ENCODE measurements at places on chromosomes 7 and 10.

DNA sequence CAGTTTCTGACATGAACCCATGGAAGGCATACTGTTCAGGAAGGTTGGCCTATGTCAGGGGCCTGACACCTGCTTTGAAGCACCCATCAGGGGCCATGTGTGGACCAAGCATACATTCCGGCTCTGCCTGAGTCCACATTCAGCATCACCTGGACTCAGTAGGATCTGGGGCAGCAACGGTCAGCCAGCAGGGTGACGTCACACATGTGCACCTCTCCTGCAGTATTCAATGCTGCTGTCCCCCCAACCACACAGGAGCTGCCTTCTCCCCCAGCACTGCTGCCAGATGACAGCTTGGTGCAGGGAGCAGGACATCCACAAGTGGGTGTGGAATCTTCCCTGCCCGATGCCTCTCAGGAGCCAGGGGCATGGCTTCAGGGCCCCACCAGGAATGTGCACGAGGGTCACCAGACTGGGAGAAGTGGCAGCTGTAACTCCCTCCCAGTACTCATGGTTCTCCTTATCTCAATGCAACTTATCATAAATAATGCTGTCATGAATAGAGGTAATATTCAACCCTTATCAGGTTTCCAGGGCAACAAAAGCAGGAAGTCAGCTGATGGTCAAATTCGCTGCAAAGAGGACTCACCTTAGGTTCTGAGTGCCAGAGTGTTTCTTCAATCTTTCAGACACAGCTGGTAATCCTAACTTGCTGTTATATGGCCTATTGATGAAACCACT, 292.9 kb downstream of the PAXIP1 start:
- DNase-seq, result no peak

DNA sequence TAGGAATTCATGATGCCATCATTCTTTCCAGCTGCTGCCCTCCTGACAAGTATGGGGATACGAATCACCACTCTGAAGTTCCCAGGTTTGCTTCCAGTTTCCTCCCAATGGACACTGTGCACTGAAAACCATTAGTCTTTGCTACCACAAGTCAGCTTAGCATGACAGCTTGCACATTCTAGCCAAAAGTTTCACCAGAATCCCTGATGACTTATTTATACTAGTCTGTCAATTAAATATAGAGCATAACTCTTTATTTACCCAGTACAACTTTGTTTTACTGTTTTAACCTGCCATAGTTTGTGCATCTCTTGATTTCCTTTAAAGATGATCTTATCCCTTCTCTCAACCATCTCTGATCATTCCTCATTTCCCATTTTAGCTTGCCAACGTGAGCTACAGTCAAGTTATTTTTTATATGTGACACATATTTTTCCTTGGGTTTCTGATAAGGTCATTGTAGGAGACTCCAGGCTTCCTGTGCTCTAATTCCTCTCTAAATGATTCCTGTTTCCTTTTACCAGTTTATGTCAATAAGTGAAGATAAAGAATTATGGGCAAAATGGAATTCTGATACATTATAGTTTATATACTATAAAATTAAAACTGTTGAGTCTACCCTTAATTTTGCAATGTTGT, 167.5 kb upstream of the MEOX2 start:
- DNase-seq, result no peak

- no peak for DNase-seq
These were observed 12.4 kb downstream of the CPA5 start for GRCh38 chr7:130356876-130357611.

- no peak for DNase-seq
These were observed 6.6 kb upstream of the ZNF32 start for GRCh38 chr10:43655311-43655710.

GRCh38 chr10:78579995-78580394, 488.8 kb upstream of the ZMIZ1 start:
- DNase-seq, result peak; percentile 0

DNA sequence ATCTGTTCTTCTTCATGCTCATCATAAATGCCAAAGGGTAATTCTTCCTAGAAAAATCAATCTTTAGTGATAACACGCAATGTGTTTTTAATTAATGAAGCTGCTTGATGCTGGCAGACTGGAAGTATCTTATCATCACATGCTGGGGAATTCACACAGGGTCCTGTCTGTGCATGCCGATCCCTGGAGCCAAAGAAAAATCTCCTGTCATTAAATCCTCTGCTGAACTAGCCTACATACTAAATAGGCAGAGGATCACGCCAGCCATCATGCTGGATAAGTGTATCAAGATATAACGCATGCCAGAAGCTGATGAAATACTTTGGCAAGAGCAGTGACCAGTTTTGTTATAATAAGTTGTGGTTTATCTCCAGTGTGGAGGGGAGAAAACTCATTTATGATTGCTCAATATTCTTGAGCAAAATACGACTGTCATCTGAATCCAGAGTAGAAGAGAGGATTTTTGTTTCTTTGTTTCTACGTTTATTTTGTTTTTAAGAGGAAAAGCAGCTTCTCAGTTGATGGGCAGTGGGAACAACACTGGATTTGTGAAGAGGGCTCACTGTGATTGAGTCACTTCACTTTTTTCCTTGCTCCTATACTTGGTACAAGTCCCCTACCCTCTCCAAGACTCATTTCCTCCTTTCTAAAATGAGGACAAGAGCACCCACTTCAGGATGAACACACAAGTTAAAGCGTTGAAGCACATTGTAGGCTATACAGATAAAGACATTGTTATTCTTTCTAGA, 649.1 kb downstream of the TNS3 start:
- DNase-seq, result no peak

DNA sequence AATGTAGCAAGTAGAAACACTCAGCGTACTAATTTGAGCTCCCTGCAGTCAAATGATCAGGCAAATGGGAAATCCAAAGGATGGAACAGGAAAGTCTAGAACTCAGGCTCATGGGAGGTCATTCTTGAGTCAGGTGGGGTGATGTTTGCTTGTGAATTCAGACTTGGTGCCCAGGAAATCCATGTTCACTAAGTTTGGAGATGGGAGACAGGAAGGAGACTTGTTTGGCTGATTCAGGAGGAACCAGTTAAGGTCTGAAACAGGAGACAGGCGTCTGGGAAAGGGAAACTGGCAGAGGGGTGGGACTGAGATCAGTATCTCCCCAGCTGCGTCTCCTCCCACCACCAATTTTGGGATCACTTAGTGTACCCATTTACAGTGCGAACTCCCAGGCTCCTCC, 38.4 kb upstream of the ZNF438 start:
- DNase-seq, result no peak

DNA sequence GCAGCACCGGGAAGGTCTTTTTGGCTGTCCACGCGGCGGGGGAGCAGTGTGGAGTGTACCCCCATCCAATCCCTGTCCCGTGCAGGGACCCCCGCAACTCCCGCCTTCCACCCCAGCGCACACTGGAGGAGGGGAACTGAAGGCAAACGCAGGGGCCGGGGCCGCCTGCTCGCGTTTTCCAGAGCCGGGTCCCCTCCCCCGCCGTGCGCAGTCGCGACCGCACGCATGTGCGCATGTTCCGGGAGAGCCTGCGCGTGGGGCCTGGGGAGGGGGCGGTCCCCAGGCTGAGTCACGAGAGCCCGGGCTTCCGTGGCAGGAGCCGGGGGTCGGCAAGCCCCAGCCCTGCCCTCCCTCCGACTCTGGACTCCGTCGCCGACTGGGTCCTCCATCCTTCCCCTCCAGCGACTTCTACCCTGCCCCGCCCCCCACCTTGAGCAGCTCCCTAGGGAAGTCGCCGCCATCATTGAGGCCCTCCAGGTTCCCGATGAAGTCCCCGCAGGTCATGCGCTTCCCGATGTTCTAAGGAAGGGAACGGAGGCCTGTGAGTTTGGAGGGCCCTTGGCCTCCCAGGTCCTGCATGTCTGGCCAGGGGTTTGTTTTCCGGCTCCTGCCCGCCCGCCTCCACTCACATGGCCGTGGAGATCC, 8.0 kb downstream of the PSD start:
- no peak for DNase-seq

DNA sequence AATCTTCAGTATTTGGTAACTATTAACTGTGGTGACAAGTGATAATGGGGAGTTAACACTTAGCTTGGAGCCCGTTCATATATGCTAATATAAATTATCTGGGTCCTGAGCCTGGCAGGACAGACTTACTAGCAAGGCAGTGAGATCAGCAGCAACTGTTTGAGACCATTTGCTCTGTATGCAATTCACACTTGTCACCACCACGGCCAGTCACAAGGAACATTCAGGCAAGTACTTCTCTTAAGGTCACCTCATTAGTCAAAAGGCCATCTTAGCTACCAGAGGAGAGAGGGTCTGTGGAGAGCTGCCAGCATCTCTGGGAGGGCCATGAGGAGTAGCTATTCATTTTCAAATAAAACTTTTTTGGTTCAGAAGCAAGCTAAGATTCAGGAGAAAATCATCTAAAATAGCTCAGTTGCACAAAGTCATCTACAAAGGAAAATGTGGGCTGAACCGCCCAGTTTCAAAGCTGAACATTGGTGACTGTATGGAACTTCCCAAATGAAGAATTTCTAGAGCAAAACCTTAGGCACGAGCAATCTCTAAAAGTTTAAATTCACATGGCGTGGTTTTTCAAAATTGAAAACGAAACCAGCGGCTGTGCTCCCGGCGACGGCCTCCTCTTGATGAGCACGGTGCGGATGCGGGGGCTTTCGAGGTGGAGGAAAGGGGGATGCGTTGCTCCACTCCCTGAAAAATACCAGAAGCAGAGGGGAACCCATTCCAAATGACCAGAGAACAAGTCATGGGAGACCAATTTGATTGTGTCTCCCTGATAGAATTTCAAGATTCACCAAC, 233.5 kb upstream of the MGMT start:
- no peak for DNase-seq

- DNase-seq, result peak; percentile 58
These were observed 32.5 kb upstream of the EPC1 start for GRCh38 chr10:32379318-32379949.

GRCh38 chr7:158783595-158783994, 45.7 kb downstream of the ESYT2 start:
- DNase-seq, result no peak

GRCh38 chr10:7410301-7410861, 453 bp downstream of the SFMBT2 start:
- no peak for DNase-seq

DNA sequence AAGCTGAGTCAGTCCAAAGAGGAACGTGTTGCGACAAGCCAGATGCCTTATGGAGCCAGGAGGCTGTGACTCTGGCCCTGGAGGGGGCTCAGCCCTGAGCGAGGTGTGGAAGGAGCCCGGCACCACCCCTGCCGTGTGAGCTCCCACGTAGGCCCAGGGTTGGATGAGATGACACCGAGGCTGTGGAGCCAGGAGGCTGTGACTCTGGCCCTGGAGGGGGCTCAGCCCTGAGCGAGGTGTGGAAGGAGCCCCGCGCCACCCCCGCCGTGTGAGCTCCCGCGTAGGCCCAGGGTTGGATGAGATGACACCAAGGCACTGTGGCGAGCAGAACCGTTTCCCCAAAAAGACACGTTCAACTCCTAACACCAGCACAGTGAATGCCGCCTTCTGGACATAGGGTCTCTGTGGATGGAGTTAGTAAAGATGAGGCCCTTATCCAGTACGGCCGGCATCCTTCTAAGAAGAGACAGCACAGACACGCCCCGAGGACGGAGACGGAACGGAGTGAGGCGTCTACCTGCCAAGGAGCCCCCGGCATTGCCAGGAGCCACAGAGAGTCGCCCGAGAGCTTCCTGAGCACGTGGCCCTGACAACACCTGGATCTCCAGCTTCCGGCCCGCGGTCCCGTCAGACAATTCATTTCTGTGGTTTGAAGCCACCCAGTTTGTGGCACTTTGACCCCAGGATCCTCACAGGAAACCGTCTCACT, 472.5 kb downstream of the DNAJB6 start:
- no peak for DNase-seq

GRCh38 chr10:69389827-69390490, 26.8 kb downstream of the TACR2 start:
- DNase-seq, result no peak

- no peak for DNase-seq
These were observed 133.9 kb downstream of the PCDH15 start for GRCh38 chr10:54667136-54667535.

- no peak for DNase-seq
These were observed 20.3 kb downstream of the MYOF start for GRCh38 chr10:93461807-93462178.

DNA sequence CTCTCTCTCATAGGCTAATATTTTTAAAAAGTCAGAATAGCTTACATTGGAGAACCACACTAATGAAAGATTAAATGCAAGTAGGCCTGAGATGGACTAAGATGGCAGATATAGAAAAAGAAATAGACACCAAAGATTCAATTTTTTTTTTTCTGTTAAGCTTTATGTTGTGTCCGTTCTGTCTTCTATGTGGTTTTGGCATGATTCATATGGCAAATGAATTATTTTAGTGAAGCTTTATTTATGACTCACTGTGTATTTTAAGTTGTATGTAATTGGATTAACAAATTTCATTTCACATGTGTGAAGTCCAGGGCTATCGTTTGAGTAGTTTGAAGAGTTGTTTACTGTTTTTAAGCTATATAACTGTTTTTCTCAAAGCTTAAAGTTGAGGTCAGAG, 214.8 kb downstream of the CAMK1D start:
- DNase-seq, result no peak

DNA sequence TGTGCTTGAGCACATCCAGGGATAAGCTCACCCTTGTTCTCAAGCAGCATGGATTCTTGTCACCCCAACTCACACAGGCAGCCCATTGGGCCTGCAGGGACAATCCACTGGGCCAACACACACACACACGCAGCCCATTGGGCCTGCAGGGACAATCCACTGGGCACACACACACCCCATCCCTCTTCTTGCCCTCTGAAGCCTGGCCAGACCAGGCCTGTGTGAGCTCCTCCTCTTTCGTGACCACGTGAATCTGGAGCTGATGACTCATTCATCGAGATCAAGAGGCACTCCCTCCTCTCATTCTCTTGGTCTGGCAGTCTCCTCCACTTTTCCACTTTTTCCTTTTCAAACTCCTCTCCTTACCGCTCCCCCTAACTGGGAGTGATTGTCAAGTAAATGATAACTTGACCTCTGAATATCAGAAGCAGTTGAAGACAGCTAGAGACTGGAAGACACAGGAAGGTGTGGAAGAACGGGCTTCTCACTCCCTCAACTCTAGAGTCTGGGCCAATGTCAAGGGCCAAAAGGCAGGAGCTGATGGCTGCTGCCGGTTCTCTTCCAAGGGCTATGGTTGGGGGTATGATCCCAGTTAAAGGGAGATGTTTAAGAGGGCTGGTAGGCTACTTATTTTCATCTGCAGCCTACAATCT, 89.7 kb downstream of the HIPK2 start:
- DNase-seq, result no peak

DNA sequence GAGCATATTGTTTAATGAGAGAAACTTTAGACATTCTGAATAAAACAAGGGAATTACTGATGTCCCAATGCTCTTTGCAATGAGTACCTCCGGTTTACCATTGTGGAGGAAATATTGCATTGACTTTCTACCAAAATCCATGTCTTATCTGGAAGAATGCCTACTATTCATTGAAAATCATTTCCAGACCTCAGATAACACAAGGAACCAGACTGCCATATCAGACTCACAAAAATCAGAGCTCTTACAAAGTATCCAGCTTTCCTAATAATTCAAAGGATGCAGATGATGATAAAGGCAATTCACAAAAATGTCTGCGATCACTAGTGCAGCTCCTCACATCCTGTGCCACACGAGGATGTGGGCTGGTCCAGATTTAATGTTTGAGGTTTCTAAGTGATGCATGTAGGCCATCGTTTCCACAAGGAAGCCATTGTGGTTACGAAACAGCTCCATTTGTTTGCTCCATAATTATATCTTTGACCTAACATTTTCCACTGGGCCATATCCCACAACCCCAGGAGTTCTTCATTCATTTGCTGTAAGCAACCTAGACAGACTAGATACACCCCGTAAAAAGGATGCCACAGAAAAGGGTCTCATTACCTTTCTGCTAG, 831.1 kb upstream of the C7orf33 start:
- no peak for DNase-seq

GRCh38 chr7:55099066-55099820, 80.4 kb downstream of the EGFR start:
- no peak for DNase-seq

Measured in NCI-H1417 treated with DMSO at 0.1 percent for 48 hours (cell line).